Adrenal gland (tissue), 19 donors: ENCODE measurements at places on chromosomes 16 and 17. TPM values are rescaled to one million over a fixed set of nuclear protein-coding genes. Genes with fewer than 3 reads are reported as not detected.

The GRB7 gene
- 0.06 TPM for total RNA-seq

The RABEP1 gene
- total RNA-seq, result 26.7 TPM

The BCKDK gene
- 81.4 TPM for total RNA-seq

The PPL gene
- total RNA-seq, result 16.0 TPM

The TEX14 gene
- total RNA-seq, result 0.57 TPM

GRCh38 chr17:4497101-4497824, 1.4 kb upstream of the SPNS2 start:
- DNase-seq, result no peak

GRCh38 chr16:81767987-81768592, 11.0 kb upstream of the PLCG2 start:
- DNase-seq, result no peak

DNA sequence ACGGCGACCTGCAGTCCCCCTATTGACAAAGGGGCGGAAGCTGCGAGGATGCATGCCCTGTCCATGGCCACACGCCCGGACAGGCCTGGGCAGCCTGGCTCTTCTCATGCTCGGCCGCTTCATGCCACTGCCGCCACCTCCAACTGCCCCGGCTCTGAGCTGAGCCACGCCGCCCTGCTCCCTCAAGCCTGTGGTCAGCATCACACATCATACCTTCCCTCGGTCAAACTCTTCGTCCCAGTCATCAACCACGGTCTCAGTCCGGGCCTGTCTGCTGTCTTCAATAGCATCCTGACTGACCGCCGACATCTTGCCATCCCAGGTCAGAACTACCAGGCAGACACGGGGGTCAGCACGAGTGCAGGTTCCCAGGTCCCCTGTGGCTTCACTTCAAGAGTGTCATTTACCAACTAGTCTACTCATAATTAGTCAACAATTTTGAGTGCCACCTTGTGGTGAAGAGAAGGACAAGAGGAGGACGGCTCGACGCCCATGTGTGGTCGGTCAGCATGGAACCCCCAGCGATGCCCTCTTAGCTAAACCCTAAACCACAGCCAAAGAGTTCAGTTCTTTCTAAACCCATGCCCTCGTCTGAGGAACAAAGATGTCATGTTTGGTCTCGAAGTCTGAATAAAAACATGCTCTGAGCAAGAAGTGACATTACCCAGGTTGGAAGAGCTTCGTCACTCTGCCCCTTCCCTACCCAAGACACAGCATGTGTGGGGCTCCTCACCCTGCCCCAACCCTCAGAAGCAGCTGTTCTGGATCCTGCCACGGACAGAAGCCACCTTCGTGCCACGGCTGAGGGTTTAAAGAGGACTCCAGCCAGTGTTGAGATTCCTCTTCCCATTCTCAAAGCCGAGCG, 16.9 kb upstream of the CYTH1 start:
- no peak for DNase-seq

DNA sequence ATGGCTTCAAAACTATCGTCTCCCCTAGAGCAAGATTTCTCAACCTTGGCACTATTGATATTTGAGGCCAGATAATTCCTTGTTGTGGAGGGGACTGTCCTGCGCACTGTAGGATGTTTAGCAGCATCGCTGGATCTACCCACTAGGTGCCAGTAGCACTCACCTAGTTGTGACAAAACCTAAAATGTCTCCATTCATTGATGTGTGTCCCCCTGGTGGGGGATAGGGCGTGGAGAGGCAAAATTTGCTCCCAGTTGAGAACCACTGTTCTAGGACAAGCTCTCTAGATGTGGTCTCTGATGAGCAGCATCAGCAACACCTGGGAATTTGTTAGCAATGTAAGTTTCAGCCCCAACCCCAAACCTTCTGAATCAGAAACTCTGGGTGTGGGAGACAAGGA, 259.0 kb downstream of the XYLT1 start:
- no peak for DNase-seq

DNA sequence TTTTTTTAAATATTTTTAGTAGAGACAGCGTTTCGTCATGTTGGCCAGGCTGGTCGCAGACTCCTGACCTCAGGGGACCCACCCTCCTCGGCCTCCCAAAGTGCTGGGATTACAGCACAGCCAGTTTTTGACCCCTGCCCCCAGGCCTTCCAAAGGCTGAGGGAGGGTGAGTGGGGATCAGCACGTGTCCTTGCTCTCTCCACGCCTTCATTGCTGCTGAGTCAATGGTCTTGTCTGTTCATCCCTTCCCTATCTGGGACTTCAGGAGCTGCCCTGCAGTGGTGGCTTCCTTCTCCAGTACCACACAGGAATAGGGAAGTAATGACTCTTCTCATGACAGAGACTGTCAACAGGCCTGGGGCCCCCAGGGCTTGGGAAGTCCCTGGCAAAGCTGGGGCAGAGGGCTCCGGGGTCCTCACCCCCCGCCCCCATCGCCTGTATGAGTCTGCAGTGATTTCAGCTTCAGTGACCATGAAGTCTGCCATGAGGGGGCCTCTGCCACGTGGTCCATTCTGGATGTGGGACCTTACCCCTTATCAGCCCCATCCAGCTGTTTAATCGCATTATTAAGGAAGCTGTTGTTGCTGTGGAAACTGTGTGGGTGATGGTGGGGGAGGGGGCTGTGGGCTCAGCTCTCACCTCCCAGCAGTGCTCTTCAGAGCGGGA, 6.1 kb downstream of the ABCC3 start:
- peak; percentile 81 for DNase-seq

- peak; percentile 35 for DNase-seq
Observed at GRCh38 chr16:17173281-17173680, 297.5 kb downstream of the XYLT1 start.

DNA sequence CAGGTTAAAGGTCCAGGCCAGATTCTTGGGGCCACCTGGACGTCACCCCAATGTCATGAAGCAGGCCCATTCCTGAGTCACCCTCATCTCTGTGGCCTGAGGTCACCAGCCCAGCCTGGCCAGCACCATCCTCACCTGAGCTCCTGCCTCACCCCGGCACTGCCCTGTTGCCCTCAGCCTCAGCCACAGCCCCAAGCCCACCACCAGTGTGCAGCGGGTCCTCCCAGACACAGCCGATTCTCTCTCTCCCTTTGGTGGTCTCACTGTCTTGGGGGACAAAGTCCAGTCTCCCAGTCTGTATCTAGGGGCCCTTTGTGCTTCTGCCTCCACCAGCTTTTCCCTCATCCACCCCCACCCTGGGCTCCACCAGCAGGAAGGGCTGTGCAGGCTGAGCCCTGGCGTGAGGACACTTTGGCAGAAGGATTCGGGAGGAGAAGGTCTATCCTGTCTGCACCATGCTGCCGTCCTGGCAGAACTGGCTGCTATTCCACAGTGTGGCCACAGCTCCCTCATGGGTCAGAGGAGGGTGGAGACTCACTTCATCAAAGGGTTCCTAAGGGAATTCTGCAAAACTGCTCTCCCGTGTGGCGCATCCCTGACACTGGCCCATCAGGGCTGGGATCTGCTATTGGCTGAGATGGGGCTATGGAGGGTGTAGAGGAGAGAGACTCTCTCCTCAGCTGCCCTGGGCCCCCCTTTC, 64.3 kb downstream of the PRMT7 start:
- no peak for DNase-seq

GRCh38 chr17:43723697-43724359, 34.8 kb downstream of the SOST start:
- DNase-seq, result peak; percentile 96

GRCh38 chr17:78185981-78186691, 716 bp downstream of the TK1 start:
- DNase-seq, result peak; percentile 48

GRCh38 chr17:59620518-59621259, 994 bp downstream of the CLTC start:
- peak; percentile 59 for DNase-seq

- DNase-seq, result no peak
Observed at GRCh38 chr17:56948491-56948890, 12.4 kb downstream of the COIL start.

- no peak for DNase-seq
Observed at GRCh38 chr17:72102366-72102765, 18.5 kb upstream of the SOX9 start.
